Colonic mucosa (tissue), 4 donors: ENCODE measurements at places on chromosomes 3 and 15. TPM values are rescaled to one million over a fixed set of nuclear protein-coding genes. Genes with fewer than 3 reads are reported as not detected.

GRCh38 chr3:1468145-1468544 is 375.3 kb downstream of the CNTN6 start:
- no peaks in the 10 kb centered on the region for H3K27me3 ChIP-seq
- H3K4me1 ChIP-seq, result no peaks in the 10 kb centered on the region
- H3K4me3 ChIP-seq, result no peak overlapping the region
- DNase-seq, result no peak

DNA sequence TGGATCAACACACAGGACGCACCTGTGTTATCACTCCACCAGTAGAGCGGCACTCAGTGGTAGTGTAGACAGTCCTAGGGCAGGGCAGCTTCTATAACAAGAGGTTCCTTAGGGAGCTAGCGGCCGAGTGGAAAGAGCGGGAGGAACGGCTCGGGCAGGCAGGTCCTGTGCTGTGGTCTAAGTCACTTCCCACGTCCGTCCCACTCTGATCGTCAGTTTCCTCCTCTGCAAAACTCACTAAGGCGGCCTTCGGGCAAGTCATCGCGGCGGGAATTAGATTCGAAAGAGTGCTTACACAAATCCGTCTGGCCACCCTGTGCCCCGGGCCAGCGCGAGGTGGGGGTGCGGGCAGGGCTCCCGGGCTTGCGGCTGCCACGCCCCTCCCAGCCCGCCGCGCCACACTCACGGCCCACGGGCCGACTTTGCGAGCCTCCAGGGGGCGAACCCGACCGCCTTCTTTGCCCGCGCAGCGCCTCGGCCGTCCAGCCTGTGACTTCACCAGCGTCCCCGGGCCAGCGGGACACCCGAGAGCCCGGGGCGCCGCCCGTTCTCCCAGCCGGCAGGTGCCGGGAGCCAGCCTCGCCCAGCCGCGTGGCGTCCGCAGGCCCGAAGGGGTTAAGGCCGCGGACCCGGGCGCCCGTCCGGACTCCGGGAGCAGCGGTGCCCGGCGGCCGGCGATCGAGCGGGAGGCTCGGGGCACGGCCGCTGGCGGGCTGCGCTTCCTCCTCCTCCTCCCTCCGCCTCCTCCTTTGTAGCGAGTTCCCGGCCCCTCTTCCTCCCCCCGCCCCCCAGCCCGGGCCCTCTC is 416 bp upstream of the CORO2B start:
- H3K36me3 ChIP-seq, result no peaks in the 10 kb centered on the region
- H3K27ac ChIP-seq, result no peak overlapping the region
- H3K4me1 ChIP-seq, result peaks cover 5% of the 10 kb centered on the region
- peak; percentile 42 for DNase-seq

GRCh38 chr15:33309602-33310276 is 1.0 kb upstream of the RYR3 start:
- no peak overlapping the region for H3K4me3 ChIP-seq
- no peak overlapping the region for H3K27ac ChIP-seq
- no peaks in the 10 kb centered on the region for H3K4me1 ChIP-seq
- H3K27me3 ChIP-seq, result peaks cover 11% of the 10 kb centered on the region
- H3K36me3 ChIP-seq, result no peaks in the 10 kb centered on the region

DNA sequence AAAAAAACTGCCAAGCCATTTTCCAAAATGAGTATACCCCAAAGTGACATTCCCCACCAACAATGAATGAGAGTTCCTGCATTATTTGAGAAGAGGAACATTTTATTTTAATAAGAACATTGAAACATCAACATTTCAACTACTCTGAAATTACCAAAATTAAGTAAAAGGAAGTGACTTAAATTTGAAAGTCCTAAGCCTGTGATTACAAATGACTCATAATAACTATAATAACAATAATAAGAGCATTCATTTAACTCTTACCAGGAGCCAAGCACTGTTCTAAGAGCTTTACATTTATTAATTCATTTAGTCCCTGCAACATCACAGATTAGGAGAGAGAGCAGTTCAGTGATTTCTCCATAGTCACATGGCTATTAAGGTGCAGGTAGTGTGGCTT is 32.4 kb downstream of the LRRC28 start:
- H3K36me3 ChIP-seq, result no peaks in the 10 kb centered on the region
- H3K4me3 ChIP-seq, result no peak overlapping the region
- no peaks in the 10 kb centered on the region for H3K4me1 ChIP-seq
- H3K27me3 ChIP-seq, result no peaks in the 10 kb centered on the region
- no peak overlapping the region for H3K27ac ChIP-seq

- no peak overlapping the region for H3K4me3 ChIP-seq
- no peaks in the 10 kb centered on the region for H3K4me1 ChIP-seq
- DNase-seq, result no peak
These were observed 26.5 kb upstream of the UTS2B start for GRCh38 chr3:191356631-191357439.

TRIM42 gene
- not detected for total RNA-seq
